Left ventricle myocardium inferior (tissue), 1 donor: ENCODE measurements at places on chromosomes 1 and 21. TPM values are rescaled to one million over a fixed set of nuclear protein-coding genes. Genes with fewer than 3 reads are reported as not detected.

- H3K4me1 ChIP-seq: peaks cover 4% of the 10 kb centered on the region
- no peak for DNase-seq
- no peaks in the 10 kb centered on the region for H3K36me3 ChIP-seq
Observed at GRCh38 chr1:218742467-218743262, 397.5 kb downstream of the TGFB2 start.

DNA sequence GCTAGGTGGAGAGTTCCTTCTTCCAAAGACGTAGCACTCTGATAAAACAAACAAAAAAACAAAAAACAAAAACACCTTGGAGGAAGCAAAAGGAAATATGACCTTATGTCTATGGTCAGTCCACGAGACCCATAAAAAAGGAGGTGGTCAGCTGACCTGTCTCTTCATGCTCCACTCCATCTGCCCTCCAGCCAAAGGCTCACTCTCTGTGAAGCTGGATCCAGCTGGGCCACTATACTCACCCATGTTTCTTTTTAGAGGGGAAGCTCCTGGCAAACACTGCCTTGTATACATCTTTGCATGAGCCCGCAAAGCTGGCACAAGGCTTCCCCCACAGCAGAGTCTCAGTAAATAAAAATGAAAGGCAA lies 126.1 kb upstream of the CACHD1 start:
- no peaks in the 10 kb centered on the region for H3K4me1 ChIP-seq
- no peak overlapping the region for H3K4me3 ChIP-seq
- no peaks in the 10 kb centered on the region for H3K36me3 ChIP-seq
- H3K27me3 ChIP-seq: no peaks in the 10 kb centered on the region
- no peak for DNase-seq

GRCh38 chr1:205934788-205935187 lies 8.5 kb downstream of the SLC26A9 start:
- H3K4me1 ChIP-seq: peaks cover 4% of the 10 kb centered on the region
- no peak overlapping the region for H3K4me3 ChIP-seq
- H3K27me3 ChIP-seq: peaks cover 5% of the 10 kb centered on the region
- no peak for DNase-seq

DNA sequence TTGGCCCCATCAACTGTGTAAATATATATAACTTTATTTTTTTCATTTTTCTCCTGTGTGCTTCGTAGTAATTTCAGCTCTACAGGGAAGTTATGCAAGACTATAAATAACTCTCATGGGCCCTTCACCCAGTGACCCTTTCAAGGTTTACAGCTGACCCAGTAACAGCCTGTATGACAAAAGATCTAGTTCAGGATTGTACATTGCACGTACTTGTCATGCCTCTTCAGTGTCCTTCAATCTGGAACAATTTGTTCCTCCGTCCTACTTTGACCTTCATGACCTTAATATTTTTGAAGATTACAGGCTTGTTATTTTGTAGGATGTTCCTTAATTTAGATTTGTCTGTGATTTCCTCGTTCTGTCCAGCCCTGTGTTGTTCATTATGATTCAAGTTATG lies 40.5 kb downstream of the BRINP2 start:
- H3K27me3 ChIP-seq: no peaks in the 10 kb centered on the region
- DNase-seq: no peak
- H3K4me3 ChIP-seq: no peak overlapping the region
- H3K36me3 ChIP-seq: no peaks in the 10 kb centered on the region

Gene KRTAP11-1
- total RNA-seq: not detected

Gene C1orf159
- total RNA-seq: 3.8 TPM

Gene SELE
- 0.44 TPM for total RNA-seq
